ENCODE measurements at places on chromosomes 4 and X.

DNA sequence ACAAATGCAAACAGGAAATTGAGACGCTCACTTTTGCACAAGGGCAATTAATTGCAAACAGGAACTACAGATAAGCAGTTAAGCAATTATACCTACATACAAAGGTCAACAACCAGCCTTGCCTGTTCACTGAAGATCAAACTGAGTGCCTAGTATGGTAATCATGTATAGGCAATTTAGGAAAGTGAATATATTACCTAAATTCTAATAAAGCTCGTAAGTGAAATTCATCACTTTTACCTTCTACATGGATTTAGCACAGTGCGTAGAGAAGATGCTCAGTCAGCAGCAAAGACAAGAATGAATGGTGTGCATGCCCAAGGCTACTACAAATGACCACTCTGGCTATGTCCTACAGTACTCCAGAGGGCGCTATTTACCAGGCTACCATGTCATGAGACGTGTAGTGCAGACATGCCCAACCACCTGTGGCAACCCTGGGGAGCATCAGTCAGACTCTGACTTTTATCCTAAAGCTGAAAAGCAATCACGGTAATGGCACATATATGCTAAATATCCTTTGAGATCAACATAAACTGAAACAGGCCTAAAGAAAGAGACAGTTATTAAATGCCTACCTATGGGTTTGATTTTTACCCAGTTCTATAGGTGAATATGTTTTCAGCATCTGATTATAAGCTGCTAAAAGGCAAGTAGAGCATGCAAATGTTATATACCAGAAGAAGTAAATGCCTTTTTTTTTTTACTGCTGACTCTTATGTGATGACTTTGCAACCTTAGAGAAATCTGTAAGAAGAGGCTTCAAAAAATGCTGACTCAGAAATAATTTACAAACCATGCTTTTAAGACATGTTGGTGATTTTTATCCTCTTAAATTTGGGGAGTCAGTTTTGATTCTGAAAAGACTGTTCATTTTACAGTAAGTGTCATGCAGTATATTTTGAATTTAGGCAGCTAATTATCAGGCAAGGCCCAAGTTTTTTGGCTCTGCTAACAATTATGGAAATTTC is 178.0 kb downstream of the PPP3CA start:
- no peak for DNase-seq

DNA sequence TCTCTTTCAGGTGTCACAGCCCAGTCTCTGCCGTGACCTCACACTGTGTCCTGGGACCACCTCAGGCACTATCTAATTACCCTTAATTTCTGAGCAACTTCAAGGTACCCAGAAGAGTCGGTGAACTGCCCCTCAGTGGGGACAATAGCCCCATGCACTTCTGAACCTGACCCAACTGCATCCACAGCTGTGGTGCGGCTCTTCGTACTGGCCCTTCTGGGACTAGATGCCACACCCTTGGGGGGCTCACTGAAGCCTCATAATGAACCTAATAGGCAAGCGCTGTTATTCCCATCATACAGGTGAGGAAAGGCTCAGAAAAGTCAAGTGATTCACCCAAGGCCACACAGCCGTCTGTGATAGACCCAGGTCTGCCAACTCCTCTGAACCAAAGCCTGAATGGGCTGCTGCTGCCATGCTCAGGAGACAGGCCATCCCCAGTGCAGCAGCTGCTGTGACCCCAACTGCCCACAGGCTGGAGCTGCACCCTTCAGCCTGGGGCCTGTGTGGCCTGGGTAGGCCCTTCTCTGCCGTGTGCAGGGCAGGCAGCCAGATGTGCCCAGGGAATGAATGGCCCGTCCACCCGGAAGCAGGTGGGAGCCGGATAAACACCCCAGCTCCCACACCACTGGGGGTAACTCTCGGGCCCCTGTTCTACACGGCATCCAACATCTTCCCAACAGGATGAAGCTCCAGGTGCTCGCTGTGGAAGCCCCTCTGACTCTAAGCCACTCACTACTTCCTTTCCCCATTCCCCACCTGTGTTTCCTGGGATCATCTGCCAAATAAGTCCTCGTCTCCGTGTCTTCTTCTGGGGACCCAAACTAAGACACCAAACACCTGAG is 35.9 kb downstream of the HMX1 start:
- DNase-seq = no peak

- DNase-seq = no peak
These were observed 480.1 kb downstream of the IL1RAPL1 start for GRCh38 chrX:29067351-29067750.

- DNase-seq = no peak
These were observed 384.3 kb downstream of the GPM6A start for GRCh38 chr4:175427751-175428150.

DNA sequence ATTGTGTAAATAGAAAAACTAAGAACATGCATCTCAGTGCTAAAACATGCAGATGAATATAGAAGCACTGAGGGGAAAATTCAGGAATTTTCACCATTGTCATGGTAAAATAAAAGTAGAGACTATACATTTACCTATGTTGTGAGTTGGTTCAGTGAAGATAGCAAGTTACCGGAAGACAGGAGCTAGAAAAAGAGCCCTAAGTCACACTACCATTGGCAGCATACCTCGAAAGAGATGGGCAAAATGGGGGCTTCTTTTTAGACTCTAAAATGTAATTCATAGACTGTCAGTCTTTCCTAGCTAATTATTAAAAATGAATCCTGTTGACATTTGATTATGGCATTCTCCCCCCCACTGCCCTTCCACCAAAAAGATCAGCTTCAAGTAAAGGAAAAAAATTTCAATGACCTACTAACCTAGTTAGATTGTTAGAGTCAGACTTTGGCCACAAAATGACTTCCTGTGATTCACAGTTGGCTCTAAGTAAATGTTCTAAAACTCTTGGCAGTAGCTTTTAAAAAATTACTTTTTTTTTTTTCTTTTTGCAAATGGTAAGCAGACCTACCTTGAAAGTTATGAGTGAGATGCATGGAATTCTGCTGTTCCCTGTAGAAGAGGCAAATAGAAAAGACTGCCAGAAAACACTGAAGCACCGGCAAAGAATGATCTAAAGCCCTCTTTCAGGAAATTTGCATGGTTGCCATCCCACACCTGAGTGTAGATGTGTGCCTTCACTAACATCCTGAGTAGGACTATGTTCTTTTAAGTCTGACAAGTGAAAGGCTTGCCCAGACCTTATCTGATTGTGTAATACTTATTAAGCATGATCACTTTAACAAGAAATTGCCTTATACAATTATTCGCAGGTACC is 26.4 kb upstream of the ARSJ start:
- no peak for DNase-seq

DNA sequence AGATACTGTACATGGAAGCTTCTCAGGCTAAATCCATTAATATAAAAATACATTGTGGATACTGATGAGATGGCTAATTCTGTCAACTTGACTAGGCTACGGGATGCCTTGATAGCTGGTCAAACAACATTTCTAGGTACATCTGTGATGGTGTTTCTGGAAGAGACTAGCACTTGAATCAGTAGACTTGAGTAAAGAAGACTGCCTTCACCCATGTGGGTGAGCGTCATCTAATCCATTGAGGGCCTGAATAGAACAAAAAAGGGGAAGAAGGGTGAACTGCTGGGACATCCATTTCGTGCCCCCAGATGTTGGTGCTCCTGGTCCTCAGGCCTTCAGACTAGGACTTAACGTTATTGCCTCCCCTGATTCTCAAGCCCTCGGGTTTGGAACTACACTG is 3.7 kb upstream of the SRP72 start:
- DNase-seq = no peak

DNA sequence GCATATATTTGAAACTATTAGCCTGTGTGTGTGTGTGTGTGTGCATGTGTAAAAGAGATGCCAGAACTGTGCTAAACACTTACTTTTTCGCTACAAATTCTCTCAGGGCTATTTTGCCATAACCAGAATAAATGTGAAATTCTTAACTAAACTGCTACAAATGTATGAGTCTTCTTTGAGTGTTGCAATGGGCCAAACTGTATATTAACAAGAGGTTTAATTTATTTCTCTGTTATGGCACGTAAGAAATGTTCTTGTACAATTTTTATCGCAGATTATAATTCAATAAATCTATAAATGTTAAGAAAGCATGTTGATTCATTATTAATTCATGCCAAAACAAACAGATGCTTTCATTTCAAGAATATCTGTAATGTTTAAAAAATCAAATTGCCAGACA is 454.5 kb upstream of the PCDH7 start:
- DNase-seq = no peak

DNA sequence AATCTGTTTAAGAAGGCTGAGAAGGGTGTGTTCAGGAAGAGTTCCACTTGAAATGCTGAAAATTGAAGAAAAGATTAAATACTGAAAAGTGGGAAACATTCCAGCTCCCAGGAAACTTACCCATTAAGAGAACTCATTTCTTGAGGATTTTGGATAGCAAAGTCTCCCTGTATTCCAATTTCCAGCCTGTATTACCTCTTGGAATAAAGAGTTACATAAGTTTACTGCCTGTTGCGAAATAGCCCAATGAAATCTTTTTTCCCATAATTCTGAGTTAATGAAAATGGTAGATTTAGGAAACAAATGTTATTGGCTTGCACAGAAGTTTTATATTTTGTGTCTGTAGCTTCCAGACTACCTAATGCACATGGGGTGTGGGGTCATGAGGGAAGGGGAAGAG is 12.0 kb downstream of the NHSL2 start:
- DNase-seq = no peak

- DNase-seq = no peak
These were observed 83.9 kb downstream of the ATXN3L start for GRCh38 chrX:13235930-13236329.

DNA sequence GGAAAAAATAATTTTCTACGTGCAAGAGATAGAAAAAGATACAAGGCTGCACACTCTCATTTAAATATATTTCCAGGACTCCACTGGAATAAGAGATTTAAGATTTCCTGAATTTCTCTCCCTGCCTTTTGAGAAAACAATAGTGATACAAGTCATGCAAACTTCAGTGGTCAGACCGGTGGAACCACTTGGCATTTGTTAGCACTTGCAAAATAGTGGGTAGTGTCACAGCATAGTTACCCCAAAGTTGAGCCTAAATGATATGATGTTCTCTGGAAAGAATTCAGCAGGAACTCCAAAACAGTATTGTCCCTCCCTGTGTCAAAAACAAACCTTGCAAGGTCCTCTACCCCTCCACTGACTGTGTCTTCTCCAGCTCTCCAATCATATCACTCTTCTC is 102.3 kb downstream of the ANKRD50 start:
- DNase-seq = no peak

- DNase-seq = no peak
These were observed 100.3 kb upstream of the GUCY1A1 start for GRCh38 chr4:155566354-155566753.

DNA sequence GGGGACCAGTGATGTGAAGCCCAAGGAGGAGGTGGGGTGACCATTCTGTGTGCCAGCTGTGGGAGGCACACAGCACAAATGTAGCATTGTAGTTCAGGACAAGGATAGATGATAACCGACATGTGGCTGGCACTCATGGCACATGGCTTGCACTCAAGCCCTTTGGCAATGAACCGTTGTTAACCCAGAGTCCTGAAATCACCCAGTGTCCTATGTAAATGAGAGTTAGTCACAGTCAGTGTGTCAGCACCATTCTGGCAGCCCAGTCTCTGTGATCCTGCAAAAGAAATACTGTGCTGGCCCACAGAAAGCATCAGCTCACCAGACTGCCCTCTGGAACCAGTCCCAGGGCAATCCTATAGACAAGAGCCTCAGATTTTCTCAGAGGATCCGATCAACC is 339.3 kb downstream of the MID1IP1 start:
- DNase-seq = no peak

- DNase-seq = no peak
These were observed 58.5 kb downstream of the PRPS1 start for GRCh38 chrX:107686792-107687191.

GRCh38 chr4:60656171-60656570 is 544.0 kb upstream of the ADGRL3 start:
- no peak for DNase-seq

DNA sequence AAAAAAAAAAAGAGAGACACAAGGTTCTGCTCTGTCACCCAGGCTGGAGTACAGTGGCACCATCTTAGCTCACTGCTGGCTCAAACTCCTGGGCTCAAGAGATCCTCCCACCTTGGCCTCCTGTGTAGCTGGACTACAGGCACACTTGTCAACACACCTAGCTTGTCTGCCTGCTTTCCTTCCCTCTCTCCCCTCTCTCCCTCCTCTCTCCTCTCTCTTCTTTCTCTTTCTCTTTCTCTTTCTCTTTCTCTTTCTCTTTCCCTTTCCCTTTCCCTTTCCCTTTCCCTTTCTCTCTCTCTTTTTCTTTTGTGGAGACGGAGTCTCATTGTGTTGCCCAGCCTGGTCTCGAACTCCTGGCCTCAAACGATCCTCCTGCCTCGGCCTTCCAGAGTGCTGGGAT is 132.1 kb downstream of the DIPK2B start:
- no peak for DNase-seq

GRCh38 chr4:61201561-61201960 is 1.4 kb downstream of the ADGRL3 start:
- DNase-seq = no peak

- no peak for DNase-seq
These were observed 53.9 kb downstream of the PAPSS1 start for GRCh38 chr4:107666134-107666533.

DNA sequence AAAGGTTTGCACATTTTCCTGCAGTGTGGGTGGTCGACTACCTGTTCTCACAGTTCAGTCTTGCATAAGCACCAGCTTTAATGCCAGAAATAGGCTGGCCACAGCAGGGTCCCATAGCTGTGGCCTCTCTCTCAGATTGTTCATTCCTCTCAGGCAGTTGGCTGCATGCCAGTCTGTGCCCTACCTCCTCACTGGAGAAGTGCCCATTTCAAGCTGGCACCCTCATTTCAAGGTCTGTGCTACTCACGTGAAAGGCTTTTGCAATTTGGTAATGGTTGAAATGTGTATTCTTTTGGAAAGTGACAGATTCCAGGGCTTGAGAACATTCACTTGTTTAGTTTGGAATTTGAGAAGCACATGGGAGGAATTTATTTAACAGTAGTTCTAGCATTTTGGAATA is 28.9 kb upstream of the MTMR1 start:
- no peak for DNase-seq

- DNase-seq = no peak
These were observed 40.7 kb upstream of the CITED1 start for GRCh38 chrX:72346302-72346949.

DNA sequence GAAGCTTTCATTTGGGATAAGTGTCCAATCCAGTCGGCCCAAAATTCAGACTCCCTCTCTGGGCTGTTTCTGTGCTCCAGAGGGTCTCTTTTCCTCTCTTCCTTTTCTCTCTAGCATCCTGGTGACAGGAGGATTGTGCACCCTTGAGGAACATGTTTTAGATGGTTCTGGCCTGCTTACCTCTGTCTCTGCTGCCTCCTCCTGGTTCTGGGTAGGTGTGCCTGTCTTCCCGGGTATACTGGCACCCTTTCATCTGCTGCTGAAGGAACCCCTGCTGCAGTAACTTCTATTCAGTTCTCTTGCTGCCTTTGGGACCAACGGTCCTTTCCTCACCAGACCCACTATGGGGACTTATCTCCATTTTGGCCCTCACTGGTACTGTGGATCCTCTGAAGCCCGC is 53.2 kb downstream of the HMGB2 start:
- DNase-seq = no peak

DNA sequence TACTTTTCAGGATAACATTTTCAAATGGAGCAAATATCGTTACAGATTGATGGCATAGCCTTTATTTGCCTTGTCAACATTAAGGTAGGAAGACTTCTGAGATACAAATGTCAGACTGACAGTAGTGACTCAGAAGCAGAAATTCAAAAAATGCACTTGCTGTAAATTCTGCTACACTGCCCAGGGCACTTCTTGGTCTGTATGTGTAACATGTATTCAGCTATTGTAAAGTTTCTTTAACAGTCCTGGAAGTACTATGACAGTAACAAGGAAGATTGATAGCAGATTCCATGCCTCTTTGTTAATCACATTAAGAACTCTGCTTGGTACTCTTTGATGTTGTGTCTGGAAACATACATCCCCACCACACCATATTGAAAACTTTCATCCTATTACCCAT is 69.6 kb upstream of the PCDH18 start:
- no peak for DNase-seq
